ENCODE measurements at places on chromosomes 6 and 20.

- DNase-seq: no peak
These were observed 1167.7 kb upstream of the ADGRB3 start for GRCh38 chr6:67467341-67467740.

GRCh38 chr20:34122274-34122980 lies 10.4 kb upstream of the EIF2S2 start:
- no peak for DNase-seq

DNA sequence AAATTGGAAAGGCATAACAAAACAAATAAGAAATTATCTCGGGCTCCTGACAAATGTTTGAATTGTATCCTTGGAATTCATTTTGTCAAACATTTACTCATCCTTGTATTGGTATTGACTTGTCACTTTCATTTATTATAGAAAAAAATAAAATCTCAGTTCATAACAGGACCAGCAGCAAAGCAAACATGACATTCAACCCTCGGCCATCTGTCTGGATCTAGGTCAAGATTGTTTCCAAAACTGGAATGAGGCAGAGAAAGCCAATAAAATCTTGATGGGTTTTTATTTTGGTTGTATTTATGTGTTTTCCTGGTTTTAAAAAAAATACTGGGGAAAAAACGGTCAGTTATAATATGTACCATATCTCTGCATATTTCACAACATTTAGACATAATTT lies 42.9 kb upstream of the FABP7 start:
- no peak for DNase-seq

DNA sequence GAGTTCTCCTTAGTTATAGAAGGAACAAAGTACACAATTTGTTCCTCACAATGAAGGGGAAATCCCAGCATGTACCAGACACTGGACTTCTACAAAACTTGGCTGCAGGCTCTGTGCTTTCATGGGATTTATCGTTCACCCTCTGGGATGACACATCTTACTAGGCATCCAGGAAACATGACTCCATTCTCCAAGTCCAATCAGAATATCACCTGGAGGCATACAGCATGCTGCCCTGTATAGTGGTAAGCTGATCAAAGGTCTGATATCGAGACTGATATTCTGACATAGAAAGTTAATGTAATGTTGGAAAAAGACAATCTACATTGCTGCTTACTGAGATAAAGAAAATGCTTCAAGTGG lies 6.7 kb downstream of the RWDD2A start:
- no peak for DNase-seq

DNA sequence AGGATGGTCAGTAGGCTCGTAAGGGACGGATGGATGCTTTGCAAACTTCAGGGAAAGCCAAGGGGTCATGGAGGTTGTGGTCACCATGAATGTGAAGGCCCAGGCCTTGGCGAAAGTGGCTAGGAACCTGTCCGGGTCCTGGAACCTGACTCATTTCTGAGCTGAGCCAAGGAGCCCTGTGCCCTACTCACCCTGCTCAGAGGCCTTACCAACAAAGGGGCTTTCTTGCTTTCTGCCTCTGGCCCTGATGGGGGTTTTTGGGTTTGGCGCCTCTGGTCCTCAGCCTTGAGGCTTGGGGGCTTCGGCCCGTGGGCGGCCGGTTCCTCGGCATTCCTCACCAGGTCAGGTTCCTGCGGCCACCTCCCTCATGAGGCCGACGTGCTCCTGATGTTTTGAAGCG lies 155.1 kb downstream of the DTNBP1 start:
- DNase-seq: no peak

- DNase-seq: no peak
These were observed 276.0 kb downstream of the NRN1 start for GRCh38 chr6:5730585-5731263.

- no peak for DNase-seq
These were observed 151.1 kb upstream of the PLN start for GRCh38 chr6:118396969-118397368.

GRCh38 chr6:7165002-7165889 lies 57.5 kb downstream of the RREB1 start:
- no peak for DNase-seq

DNA sequence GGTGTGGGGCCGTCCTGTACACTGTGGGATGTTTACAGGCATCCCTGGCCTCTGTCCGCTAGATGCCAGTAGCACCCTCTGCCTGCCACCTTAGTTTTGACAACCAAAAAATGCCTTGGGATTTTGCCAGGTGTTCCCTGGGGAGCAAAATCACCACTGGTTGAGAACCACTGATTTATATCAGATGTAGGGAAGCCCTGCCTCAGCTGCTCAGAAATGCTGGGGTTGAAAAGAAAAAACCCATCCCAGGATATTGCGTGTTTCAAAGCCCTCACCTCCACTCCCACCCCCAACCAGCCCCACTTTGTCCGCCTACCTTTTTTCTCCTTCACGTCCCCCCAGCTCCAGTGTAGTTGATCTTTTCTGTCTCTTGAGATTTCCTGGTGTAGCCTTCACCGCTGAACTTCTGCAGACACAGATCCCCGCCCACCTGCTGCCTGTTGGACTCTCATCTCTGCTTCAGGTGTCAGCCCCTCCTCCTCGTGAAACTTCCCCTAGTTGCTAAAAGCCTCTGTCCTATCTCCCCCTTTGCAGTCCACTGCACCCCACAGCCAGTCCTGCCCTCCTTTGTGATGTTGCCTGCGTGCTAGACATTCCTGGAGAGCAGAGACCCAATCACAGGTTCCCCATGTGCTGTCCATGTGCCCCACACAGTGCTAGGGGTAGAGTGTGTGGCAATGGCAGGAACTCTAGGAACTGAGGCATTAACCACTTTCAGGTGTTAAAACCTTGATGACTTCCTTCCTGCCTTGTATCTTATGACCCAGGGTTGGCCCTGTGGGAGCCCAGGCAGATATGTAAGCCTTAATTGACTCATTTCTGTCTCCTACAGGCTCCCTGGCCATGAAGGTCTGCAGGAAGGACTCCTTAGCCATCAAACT lies 98.9 kb downstream of the TBC1D7 start:
- DNase-seq: peak; percentile 4

DNA sequence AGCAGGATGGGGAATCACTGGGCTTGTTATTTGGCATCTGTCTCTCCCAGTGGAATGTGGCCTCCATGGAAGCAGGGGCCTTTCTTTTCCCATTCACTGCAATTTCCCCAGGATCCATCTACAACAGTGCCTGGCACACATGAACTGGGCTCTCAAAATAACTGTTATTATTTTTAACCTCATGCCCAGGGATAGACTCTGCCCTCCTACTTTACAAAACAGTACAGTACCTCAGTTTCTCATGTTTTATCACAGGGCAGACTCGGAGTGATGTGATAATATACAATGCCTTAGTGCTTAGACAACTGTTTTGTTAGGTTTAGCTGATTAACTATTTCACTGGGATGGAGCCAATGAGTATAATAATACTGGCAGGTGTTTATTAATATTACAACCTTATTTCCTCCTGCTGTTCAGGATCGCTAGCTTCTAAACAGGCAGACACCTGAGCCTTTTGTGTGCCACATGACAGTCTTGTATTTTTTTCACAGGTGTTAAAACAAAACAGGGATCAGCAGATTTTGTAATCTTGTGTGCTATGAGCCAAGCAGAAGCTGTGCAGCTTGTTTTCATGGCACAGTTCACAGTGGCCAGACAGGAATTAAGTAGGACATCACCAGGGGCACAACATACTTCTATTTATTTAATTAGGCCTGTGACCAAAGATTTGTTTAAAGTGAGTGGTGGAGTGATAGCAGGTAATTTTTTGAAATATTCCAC lies 157.7 kb upstream of the EYA4 start:
- no peak for DNase-seq

DNA sequence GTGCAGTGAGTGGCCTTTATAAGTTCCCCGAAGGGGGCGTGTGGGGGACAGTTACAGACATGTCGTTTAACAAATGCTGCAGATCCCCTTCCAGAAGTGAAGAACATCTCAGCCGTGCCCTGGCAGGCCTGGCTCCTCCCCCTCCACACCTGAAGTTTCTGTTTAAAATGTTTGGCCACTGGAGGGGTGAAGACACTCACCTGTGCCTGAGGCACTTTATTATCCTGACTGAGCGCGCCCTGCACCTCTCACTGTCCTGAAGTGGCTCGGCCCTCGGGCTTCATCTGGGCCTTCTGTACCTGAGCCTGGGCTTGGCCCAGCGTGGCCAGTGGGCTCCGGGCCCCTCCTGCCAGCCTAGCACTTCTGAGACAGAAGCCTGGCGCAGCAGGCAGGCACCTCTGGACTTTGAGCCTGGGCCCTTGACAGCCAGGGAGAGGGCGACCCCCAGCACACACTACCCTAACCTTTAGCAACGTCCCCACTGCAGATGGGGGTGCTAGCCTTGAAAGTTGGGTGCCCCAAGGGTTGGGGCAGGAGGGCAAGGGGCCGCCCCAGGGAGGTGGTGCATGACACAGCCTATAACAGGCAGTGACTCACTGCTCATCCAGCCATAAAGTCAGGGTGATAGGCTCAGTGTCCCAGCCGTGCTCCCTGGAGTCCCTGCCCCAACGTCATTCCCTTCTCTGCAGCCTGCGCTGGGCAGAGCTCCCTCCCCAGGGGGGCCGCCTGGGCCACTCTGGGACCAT lies 13.6 kb upstream of the GATA5 start:
- DNase-seq: no peak

DNA sequence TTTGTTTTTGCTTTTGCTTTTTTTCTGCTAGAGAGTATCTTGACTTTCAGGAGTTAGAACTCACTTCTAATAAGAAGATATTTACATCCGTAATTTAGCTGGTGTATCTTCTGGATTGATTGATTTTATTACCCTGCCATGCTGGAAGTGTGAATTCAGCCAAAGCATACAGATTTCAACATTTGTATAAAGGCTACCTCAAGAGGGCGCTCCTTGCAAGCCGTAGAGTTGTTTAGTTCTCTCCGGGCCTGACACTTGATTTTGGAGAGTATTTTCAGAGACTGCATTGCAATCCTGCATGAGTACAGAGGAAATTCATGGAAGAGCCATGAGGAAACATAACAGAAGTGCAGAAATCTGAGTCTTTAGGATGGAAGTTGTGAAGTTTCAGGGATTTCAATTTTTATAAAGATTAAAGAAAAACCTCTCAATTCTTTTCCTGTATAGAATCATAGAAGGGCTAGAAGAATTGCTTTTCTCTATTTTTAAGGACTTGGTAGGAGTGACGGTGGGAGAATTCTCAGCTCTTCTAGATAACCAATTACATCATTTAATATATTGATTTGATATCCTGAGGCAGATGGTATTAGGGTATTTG lies 66.7 kb upstream of the TIAM2 start:
- DNase-seq: peak; percentile 47

All from T-cell (primary cell).